ENCODE measurements at places on chromosomes 5 and 9. TPM values are rescaled to one million over a fixed set of nuclear protein-coding genes. Genes with fewer than 3 reads are reported as not detected.

- H3K27me3 ChIP-seq = peaks cover 4% of the 10 kb centered on the region
- H3K4me1 ChIP-seq = no peaks in the 10 kb centered on the region
- no peak overlapping the region for H3K4me3 ChIP-seq
- no peak for DNase-seq
- H3K27ac ChIP-seq = no peak overlapping the region
These were observed 25.8 kb upstream of the FST start for GRCh38 chr5:53454719-53455000.

GRCh38 chr9:131845305-131846298 lies 105.7 kb upstream of the RAPGEF1 start:
- H3K36me3 ChIP-seq = no peaks in the 10 kb centered on the region
- no peak for DNase-seq

DNA sequence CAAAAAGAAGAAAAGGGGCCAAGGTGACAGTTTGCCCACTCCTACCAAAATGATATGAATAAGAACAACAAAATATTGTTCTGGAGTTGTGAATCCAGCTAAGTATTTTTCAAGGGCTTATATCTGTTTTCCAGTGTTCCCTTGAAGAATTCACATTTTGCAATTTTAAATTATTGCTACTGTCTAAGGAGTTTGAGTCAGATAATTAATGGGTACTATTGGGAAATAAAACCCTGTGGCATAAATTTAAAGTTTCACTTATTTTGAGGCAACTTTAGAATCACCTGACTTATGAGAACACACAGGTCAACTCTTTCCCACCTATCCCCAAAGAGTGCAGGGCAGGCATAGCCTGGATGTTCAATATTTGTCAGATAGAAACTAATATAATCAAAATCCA lies 188.0 kb upstream of the GHR start:
- DNase-seq = no peak
- H3K27me3 ChIP-seq = no peaks in the 10 kb centered on the region
- H3K4me1 ChIP-seq = no peaks in the 10 kb centered on the region
- no peaks in the 10 kb centered on the region for H3K36me3 ChIP-seq

DNA sequence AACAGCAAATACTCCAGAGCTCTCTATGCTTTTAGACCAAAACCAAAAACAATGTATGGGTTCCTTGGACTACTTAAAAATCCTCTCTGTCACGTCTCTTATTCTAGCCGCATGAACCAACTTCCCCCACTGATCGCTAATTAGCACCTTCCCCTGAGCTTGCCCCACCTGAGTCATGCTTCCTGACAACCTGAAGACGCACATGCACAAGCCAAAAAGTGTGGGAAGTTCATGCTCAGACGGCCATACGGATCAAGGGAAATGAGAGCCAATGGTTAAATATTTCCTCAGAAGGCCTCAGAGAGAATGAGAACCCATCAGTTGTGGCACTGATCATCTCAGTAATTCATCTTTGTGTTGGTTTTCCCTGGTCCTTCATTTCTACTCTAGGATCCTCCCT lies 199.7 kb downstream of the BNC2 start:
- H3K36me3 ChIP-seq = no peaks in the 10 kb centered on the region
- no peak overlapping the region for H3K27ac ChIP-seq
- no peak for DNase-seq

GRCh38 chr5:122756264-122756911 lies 18.5 kb upstream of the SNX2 start:
- peaks cover 3% of the 10 kb centered on the region for H3K4me1 ChIP-seq
- no peaks in the 10 kb centered on the region for H3K36me3 ChIP-seq
- DNase-seq = no peak

SLC22A4 gene
- total RNA-seq = 1.2 TPM

LHX3 gene
- total RNA-seq = not detected

FEM1C gene
- 15.7 TPM for total RNA-seq

SAXO1 gene
- 0.21 TPM for total RNA-seq

Measured in suprapubic skin (tissue), 4 donors.